ENCODE measurements at places on chromosomes 5 and 9. TPM values are rescaled to one million over a fixed set of nuclear protein-coding genes. Genes with fewer than 3 reads are reported as not detected.

- no peak for DNase-seq
Measured at GRCh38 chr5:158880483-158881001, 219.2 kb downstream of the EBF1 start.

DNA sequence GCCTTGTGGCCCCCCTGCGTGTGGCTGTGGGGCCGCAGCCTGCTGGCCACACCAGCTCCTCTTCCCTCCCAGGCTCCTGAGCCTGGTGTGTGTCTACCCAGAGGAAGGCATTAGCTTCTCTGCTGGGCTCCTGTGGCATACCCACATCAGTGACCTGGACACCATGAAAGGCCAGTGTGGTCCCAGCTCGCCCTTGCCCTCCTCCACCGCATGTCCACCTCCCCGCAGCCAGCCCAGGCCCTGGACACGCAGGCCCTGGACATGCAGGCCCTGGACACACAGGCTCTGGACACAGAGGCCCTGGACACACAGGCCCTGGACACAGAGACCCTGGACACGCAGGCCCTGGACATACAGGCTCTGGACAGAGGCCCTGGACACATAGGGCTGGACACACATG is 153.4 kb upstream of the PPP1R26 start:
- DNase-seq = no peak

- DNase-seq = no peak
Measured at GRCh38 chr5:9186069-9186468, 359.8 kb downstream of the SEMA5A start.

DNA sequence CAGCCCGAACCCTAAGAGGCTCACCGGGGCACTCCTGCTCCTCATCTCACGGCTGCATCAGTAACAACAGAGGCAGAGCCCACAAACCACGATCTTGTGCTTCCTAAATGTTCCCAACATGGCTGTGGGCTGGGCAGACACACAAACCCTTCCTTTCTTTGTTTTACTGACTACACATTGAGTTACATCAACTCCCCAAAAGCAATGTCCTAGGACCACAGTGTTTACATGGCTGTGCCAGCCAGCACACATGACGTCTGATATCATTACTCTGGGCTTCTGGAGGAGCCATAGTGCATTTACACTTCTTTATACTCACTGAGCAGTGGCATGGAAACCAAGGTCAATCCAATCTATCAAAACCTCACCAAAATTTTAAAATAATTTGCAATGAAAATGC is 101.4 kb downstream of the LHFPL2 start:
- no peak for DNase-seq

- DNase-seq = peak; percentile 21
Measured at GRCh38 chr5:134568337-134568700, 42.8 kb downstream of the JADE2 start.

DNA sequence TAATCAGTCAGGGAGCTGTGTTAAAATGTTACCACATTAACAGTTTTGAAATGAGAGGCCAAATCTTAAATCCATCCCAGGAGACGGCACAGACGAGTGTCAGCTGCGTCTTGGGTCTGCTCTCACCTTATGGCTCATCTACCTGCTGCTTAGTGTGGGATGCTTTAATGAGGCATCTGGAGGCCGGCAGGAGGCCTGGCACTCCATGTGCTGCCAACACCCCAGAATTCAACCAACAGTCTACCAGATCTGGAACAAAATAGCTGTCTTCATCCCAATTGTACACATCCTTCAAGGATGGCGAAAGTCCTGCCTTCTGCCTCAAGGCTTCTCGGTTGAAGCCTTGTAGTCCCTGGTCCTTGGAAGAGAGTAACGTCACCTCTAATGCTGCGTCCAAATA is 12.0 kb downstream of the PRKACG start:
- no peak for DNase-seq

GRCh38 chr5:141484641-141485311 is at the start of gene PCDHGC4:
Gene PCDHGC4, plus strand, starts transcription at chr5:141485030. Its CDS starts 144 bp downstream, at chr5:141485174.
- peak; percentile 60 for DNase-seq

GRCh38 chr9:104794070-104794469 is 30.1 kb downstream of the NIPSNAP3B start:
- no peak for DNase-seq

GRCh38 chr5:74550927-74551326 is 89.6 kb downstream of the ENC1 start:
- no peak for DNase-seq

- DNase-seq = no peak
Measured at GRCh38 chr5:3199962-3200755, 395.5 kb upstream of the IRX1 start.

DNA sequence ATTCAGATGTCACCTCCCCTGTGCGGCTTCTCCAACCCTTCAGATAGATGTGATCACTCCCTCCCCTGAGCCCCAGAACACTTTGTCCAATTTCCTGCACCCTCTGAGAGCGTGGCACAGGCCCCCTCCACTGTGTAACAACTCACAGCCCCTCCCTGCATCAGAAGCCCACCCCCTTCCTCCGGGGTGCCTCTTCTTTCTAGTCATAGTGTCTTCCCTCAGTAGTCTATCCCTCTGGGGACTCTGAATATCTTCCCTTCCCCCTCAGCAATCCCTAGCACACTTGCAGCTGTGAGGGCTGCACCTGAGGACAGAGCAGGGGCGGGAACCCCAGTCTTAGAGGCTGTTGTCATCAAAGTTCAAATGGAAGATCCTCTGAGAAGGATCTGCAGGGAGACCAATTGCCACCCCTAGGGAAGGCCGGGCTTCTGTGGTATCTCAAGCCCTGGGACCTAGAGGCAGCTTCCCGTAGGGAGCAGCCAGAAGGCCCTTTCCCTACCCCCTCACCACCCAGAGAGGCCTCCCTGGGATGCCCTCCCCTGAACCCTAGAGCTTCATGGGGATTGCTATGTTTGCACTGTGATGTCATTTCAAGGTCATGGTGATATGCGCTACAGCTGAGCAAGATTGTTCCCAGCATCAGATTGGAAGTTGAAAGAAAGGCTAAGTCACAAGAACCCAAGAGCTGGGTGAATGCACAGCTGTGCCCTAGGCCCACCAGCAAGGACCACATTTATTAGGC is 70.7 kb downstream of the THBS4 start:
- no peak for DNase-seq

DNA sequence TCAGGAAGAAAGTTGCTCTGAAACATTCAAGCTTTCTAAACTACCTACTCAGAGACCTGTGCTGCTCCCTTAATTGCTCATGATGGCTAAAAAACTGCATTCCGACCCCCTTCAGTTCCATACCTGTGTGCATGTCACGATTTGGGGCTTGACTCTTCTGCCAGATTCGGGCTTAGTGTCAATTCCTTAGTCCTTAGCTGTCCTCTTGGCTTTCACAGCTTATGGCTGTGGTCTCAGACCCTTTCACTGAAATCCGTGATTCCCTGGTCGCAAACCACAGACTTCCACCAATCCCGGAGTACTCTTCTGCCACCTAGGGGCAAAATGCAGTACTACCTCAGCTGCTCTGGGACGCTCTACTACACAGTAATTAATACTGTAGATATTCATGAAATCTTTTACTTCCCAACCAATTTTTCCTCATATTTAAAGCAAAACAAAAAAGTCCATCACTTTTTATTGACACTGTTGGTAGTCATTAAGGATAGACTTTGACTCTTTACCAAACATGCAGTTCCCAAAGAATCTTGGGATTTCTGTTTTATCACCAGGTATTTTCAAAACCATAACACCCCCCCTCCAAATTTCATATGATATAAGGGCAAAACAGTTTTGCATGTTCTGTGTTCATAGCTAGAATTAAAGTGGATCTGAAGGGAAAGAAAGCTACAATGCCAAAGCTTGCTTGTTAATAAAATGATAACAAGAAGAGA is 617.4 kb downstream of the SLCO4C1 start:
- DNase-seq = peak; percentile 8

DNA sequence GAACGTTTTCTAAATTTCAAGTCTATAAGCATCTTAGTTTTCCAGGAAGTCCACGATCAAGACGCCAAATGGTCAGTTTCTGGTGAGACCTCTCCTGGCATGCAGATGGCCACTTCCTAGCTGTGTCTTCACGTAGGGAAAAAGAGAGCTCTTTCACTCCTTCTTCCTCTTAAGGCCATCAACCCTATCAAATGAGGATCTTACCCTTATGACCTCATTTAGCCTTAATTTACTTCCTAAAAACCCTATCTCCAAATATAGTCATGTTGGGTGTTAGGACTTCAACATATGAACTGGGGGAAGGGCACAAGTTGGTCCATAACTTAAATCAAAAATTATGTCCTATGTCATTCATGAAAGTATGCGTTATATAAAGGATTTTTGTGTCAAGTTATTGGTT is 229.5 kb downstream of the ARL15 start:
- no peak for DNase-seq

DNA sequence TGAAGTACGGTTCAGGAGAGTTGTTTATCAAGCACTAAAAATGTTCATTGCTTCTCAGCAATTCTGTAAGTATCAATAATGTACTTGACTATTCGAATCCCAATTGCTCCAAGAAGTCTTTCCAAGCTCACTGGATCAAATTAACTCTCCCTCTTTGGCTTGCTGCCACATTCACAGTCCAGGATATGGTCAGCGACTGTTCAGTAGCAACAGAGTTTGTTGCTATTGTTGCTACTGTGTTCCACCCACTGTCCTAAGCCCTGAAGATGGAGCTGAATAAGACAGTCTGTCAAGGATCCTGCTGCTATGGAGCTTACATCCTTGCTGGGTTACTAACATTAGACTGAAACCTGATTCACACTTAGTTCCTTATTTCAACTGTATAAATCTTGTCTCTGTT is 110.8 kb downstream of the FGF10 start:
- DNase-seq = no peak

GRCh38 chr5:33742181-33742580 is 149.6 kb downstream of the ADAMTS12 start:
- DNase-seq = no peak

DNA sequence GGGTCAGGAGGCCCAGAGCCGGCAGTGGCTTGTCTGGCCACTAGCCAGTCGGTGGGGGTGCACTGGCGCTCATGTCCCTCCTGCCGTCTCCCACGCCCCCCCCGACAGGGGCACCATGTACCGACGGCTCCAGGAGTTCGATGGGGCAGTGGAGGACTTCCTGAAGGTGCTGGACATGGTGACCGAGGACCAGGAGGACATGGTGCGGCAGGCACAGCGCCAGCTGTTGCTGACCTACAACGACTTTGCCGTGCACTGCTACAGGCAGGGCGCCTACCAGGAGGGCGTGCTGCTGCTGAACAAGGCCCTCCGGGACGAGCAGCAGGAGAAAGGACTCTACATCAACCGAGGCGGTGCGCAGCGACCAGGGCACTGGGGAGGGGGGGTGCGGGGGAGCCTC is 8.1 kb downstream of the TTC16 start:
- DNase-seq = no peak

DNA sequence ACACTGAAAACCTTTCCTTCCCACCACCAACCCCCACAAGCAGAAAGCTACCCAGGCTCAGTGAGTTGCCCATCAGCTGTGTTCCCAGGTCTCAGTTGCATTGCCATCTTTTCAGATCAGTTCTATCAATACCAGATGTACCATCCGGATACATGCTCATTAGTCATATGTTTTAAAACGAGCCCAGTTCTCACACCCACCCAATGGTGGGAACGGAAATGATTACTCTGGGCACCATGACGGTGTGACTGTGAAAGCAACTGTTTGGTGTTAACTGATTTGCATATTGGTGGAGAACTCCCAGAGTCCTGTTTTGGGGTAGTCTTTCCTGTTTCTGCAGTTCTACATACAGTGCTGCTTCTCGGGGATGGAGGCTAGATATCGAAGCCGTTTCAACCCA is 212.3 kb downstream of the TRIM36 start:
- DNase-seq = peak; percentile 34

DNA sequence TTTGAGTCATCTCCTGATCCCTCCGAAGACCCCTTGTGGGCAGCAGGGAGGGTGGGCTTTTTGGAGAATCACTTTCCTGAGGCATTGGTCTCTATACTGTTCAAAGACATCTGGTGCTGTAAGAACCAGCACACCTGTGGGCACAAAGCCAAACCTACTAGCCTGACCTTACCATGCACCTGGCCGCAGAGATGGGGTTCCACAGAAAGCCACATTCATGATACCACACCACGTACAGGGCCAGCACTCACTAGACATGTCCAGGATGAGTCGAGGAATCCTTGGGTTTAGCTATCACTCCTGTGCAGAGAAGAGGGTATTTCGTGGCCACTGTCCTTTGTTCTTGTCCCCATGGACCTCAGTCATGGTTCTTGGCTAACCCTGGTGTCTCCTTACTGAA is 203.4 kb downstream of the CACNA1B start:
- no peak for DNase-seq

- DNase-seq = no peak
Measured at GRCh38 chr5:105274079-105274478, 1711.5 kb upstream of the NUDT12 start.

DNA sequence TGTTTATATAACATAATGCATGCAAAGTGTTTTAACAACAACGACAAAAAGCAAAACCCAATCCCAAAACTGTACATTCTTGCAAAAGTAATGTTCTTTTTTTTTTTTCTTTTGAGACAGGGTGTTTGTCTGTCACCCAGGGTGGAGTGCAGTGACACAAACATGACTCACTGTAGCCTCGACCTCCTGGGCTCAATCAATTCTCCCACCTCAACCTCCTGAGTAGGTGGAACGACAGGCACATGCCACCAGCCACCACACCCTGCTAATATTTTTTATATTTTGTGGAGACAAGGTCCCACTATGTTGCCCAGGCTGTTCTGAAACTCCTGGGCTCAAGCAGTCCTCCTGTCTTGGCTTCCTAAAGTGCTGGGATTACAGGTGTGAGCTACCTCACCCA is 13.6 kb upstream of the HAVCR1 start:
- DNase-seq = no peak

DNA sequence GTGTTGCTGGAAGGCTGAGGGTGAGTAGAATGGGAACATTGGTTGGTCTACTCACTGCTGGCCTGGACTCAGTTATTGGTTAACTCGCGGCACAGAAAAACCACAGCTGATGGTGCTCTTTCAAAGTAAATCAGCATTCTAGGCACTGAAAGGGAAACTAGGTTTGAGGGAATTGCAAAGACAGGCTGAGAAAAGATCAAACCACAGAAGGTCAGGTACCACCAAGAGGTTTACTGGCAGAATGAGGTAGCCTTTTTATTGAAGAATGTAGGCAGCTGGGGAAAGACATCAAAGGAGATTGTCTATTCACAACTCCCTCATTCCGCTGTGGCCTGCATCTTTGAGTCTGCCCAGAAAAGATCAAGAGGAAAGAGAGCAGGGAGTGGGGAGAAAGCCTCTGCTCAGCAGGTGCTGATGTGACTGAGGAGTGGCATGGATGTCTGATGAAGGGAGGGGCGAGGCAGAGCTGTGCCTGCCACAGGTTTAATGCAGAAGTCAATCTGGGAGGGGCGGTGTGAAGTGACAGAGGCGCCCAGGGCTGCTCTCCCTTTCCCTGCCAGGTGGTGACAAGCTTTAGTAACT is 255.5 kb downstream of the MAN2A1 start:
- DNase-seq = no peak

The CCDC187 gene
- under 0.01 TPM for total RNA-seq

The GABRA6 gene
- total RNA-seq = 0.31 TPM

The PCDHA12 gene
- total RNA-seq = 19.8 TPM

The TRPM6 gene
- 1.1 TPM for total RNA-seq

The AHRR gene
- total RNA-seq = 1.4 TPM

The SHROOM1 gene
- 0.47 TPM for total RNA-seq

The PCDHGA7 gene
- 8.4 TPM for total RNA-seq

The C6 gene
- total RNA-seq = not detected

Data from occipital lobe (tissue), 3 donors.